ENCODE measurements at places on chromosomes 13 and 19.

DNA sequence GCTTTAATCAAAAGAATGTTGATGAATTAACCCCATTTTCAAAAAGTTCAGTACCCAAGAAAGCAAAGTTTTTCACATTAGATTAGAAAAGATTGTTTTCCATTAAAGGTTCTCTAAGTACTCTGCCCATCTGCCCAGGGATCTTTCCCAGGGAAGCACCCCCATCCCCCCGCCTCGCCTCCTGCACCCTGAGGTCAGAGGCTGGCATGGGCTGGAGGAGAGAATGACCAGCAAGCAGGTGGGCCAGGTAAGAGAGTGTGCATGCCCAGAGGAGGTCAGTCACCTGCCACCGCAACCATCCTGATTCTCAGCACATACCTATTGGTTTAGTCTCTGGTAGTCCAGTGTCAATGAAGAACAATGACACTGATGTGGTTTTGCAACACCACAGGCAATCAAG, 279.4 kb upstream of the ZNF507 start:
- no peak for DNase-seq

GRCh38 chr19:47848823-47849473, 10.1 kb upstream of the TPRX2 start:
- no peak for DNase-seq

GRCh38 chr19:2627319-2627829, 75.1 kb downstream of the GNG7 start:
- peak; percentile 75 for DNase-seq

GRCh38 chr13:95003019-95003813, 290.9 kb upstream of the SOX21 start:
- no peak for DNase-seq

- no peak for DNase-seq
These were observed 50.3 kb downstream of the GSX1 start for GRCh38 chr13:27842571-27842970.

DNA sequence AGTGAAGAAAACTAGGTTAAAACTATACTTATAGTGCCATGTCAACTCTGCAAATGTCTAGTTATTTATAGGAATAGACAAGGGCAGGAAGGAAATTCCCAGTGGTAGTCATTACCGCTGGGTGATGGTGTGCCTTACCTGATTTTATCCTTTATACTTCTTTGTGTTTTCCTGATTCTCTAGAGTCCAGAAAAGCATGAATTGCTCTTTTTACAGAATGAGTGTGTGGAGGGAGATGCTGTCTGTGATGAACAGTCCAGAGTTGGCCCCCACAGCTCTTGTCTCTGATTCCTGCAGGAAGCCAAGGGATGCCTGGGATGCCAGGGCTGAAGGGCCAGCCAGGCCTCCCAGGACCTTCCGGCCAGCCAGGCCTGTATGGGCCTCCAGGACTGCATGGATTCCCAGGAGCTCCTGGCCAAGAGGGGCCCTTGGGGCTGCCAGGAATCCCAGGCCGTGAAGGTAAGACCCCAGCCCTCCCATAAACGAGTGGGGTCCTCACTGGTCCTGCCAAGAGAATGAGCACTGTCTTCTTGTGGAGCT, 83.7 kb downstream of the RAB20 start:
- no peak for DNase-seq

- DNase-seq, result no peak
These were observed 347.9 kb downstream of the EFNB2 start for GRCh38 chr13:106187501-106188095.

DNA sequence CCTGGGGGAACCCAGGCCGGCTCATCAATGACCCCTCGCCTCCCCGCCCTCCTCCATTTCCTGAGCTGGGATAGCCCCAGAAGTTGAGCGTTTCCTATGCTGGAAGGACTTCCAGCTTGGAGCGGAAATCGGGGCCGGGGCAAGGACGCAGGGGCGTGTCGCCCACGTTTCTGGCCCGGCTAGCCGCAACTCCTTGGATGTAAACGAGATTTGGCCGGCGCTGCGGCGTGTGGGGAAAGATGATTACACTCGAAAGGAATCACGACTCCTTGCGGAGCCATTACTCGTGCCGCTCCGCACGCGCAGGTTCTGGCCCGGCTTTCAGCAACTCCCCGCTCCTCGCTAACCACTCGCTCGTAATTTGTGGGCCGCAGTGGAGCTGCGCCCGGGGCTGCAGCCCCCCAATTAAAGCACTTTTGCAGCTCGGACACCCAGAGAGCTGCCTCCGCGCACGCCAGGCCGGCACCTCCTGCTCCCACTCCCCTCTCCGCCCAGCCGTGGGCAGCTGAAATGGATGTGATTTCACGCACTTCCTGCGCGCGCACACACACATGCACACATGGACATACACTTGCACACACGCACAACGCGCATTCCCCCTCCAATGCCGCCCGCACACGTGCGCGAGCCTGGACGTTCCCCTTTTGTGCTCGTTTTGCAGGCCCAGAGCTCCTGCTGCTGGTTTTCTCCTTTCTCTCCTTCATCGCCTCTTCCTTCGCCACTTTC, 15.7 kb downstream of the ZIC5 start:
- no peak for DNase-seq

DNA sequence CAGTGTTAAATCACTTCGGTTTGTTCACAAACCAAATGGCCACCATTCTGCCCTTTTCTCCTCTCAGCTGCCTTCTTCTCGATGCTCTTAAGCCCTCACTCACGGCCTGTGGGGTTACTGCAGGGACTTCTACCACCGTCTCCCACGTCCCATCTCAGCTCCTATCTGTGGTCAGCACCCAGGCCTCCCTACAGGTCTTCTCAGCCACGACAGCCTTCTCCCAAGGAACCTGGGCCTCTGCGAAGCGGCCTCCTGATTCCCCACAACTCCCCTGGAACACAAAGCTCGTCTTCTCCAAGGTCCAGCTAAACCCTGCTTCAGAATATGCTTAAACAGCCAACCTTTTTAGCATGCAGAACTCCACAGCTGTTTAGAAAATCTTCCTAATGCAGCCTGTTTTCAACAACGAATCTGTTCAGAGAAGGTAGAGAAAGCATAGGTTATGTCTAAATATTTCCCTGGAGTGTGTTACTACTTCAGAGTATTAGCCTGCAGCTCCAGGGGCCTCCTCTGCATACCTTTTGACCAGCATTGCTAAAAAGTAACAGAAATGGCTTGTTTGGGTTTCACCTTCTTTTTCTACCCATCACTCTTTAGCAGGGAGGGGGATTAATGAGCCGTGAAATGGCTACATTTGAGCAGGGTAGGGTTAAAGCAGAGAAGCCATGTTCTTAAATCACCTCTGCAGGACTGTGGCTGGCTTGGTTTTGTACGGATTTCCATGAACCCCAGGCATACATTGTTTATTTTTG, 104.0 kb downstream of the COL4A2 start:
- DNase-seq, result no peak

- no peak for DNase-seq
These were observed 220.9 kb downstream of the FOXO1 start for GRCh38 chr13:40445557-40445990.

GRCh38 chr13:52345048-52345447, 60.9 kb downstream of the THSD1 start:
- no peak for DNase-seq

DNA sequence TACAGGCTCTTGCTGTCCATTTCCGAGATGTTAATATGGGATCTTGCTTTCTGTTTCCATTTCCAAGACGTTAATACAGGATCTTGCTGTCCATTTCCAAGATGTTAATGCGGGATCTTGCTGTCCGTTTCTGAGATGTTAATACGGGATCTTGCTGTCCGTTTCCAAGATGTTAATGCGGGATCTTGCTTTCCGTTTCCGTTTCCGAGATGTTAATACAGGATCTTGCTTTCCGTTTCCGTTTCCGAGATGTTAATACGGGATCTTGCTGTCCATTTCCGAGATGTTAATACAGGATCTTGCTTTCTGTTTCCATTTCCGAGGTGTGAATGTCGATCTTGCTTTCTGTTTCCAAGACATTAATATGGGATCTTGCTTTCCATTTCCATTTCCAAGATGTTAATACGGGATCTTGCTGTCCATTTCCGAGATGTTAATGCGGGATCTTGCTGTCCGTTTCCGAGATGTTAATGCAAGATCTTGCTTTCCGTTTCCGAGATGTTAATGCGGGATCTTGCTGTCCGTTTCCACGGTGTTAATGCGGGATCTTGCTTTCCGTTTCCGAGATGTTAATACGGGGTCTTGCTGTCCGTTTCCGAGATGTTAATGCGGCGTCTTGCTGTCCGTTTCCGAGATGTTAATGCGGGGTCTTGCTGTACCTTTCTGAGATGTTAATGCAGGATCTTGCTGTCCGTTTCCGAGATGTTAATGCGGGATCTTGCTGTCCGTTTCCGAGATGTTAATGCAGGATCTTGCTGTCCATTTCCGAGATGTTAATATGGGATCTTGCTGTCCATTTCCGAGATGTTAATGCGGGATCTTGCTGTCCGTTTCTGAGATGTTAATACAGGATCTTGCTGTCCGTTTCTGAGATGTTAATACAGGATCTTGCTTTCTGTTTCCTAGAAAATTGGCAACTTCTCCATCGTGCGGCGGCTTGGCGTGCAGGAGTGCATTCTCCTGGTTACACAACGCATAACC, 38.3 kb downstream of the PEX11G start:
- DNase-seq, result no peak

- no peak for DNase-seq
These were observed 1090.0 kb downstream of the SLITRK5 start for GRCh38 chr13:88761145-88761544.

DNA sequence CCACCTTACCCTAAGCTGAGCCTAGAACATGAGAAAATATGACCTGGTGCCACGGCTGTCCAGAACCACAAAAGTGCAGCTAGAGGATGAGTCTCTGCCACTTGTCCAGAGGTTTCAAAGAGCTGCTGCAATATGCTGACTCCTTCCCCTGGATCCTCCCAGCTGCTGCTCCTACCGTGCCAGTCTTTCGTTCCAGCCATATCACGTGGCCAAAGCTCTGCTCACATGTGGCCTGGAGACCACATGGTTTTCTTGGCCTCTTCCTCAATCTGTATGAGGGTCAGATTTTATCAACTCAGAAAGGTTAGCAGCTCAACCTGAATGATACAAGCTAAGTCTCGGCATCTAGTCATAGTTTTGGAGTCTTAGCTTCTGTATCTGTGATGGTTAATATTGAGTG, 3.2 kb upstream of the SACS start:
- DNase-seq, result no peak

DNA sequence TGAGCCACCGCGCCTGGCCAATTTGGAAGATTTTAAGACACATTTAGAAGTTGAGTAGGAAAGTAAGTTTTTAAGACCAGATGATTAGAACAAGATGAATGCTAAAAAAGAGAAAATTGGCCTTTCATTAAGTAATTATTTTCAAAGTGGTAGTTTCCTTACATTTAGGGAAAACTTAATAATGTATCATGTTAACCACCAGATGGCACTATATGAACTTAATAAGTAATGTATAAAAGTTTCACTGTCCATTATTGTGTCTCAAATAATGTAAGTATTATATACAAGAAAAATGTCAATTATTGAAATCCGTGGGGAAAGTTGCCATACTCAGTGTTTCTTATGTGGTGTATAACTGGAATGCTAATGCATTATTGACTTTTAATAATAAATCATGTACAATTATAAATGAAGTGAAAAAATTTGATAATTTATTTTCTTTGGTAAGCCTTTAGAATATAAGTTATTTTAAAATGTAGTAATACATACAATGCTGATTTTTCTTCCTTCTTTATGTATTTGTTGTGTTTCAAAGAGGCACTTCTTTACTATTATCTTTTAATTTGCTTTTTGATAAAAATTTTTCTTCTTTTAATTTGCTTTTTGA, 29.2 kb downstream of the COG6 start:
- no peak for DNase-seq

- no peak for DNase-seq
These were observed 79.0 kb downstream of the SACS start for GRCh38 chr13:23354520-23354919.

DNA sequence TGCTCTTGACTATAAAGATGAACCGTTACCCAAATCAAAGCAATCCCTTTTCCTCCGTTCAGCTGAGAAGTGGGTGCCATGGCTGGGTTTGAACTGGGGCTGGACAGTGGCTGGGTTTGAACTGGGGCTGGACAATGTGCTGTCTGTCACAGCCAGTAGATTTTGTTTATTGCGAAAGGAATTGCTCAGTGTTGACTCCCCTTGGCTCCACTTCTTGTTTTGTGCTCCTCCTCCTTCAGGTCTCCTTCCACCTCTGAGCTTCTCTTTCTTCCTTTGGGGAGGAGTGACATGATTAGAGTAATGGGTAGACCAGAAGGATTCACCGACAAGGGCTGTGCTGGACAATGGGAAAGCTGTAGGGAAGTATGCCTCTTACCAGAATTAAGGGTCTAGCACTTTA, 19.4 kb upstream of the MBNL2 start:
- DNase-seq, result no peak

GRCh38 chr19:31408460-31409124, 59.4 kb upstream of the TSHZ3 start:
- no peak for DNase-seq

DNA sequence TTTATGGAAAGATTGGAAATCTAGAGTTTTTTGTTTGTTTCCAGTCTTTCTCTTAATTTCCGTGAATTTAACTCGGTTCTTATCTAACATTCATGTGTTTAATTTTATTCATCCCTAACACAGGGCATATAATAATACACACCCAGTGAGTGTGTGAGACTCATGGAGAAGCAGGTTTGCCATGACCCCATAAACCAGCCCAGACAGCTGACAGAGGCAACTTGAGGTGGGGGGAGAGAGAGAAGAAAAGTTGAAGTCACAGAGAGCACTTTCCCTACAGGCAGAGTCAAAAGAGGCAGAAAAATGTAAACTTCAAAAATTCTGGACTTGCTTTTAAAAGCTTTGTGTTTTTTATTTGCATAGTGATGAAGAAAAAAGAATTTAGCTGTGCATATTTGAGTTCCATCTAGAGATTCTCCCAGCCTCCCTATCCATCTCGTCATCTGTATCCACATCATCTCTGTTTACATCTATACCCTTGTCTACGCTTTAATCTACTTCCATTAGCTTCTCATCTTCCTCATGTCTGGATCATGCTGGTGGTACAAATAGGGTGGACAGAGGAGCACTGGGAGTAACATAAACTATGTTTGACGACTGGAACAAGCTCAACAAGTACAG, 60.2 kb downstream of the THSD1 start:
- DNase-seq, result no peak

DNA sequence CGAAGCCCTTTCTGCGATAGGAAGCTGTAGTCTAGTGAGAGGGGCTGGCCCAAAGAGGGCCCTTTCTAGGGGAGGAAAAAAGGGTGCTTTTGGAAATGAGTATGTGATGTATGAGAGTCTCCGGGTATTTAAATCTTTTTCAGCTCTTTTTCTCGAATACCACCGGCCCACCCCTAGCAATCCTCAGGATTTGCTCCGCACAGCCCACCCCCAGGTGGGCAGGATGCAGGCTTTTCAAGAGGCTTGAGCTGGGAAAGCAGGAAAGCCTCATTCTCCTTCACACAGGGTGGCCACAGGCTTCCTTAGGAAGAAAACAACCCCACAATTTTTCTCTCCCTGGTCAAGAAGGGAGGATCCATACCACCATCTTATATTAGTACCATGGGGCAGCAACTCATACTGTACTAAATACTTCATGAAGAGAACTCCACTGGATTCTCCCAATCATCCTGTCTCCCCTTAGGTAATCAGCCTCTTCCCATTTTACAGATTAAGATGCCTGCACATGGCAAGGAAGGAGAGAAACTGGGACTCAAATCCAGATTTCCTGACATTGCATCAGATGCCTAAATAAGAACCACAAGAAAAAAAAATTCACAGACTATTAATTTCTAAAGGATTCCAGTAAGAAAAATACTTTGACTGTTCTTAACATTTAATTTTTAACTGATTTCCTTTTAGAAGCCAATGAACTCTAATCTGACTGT, 84.4 kb downstream of the STK24 start:
- DNase-seq, result no peak

GRCh38 chr19:47022541-47023447, 3.2 kb downstream of the NPAS1 start:
- no peak for DNase-seq
